Activated CD4-positive, CD25-positive, alpha-beta regulatory T cell treated with anti-CD3 and anti-CD28 coated beads, Interleukin-2, amount 50 U/mL, for 24 hours (primary cell): ENCODE measurements at places on chromosomes 3 and 15.

DNA sequence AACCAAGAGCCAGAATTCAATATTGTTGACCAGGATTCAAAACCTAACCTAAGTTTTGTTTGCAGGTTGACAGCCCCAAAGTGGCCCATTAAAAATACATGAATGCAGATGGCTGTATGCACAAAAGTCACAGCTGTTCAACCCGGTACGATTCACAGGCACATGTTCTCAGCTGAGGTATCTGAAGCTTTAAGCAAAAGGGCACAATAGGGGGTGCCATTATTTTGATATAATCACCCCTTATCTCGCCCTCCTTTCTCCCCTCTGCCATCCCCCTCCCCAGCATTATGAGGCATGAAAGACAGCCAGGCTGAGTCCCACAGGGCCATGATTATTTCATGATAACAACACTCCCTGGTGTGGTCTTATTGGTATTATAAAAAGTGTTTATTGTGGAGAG lies 264.9 kb downstream of the EBLN2 start:
- ATAC-seq = no peak

DNA sequence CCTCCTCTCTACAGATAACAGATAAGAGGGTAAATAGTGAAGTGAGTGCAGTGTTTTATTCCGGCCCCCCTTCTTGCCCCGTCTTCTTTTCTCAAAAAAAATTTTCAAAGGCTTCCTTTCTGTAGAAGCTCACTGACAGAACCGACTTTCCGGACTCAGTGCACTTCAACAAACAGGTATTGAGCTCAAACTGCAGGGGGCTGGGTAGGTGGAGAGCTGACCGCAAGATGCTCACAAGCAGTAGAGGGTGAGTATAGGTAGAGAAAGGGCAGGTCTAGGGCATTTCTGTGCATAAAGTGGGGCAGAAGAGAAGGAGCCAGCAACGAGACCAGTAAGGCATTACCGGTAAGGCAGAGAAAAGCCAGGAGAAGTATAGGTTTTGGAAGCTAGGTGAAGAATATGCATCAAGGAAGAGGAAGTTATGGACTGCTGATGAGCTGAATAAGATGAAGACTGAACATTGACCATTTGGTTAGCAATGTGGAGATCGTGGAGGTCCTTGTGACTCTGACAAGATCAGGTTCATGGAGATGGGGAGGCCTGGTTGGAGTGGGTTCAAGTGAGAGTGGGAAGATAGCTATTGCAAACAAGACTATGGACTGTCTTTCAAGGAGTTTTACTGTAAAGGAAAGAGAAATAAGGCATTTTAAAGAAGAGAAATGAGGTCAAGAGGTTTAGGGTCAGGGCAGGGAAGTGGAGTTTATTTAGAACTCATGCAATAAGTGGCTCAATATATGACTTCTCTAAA lies 97.4 kb downstream of the ST6GAL1 start:
- ATAC-seq = peak; percentile 37

DNA sequence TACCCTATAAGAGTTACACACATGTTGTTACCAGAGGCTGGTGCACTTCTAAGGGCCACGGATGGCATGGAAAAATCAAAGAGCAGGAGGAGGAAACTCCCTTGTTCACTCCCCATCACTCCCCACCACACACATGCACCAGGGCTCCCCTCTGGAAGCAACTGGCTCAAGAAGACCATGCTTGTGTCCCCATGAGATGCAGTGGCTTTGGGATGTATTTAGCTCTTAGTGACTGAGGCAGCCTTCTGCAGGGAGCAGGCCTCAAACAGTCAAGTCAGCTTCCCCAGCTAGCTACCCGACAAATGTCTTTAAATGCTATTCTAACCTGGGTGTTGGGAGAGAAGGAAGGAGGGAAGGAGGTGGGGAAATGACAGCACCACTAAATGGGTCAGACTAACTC lies 32.9 kb upstream of the RAD18 start:
- no peak for ATAC-seq

- no peak for ATAC-seq
Observed at GRCh38 chr3:177522051-177522450, 324.8 kb upstream of the TBL1XR1 start.

DNA sequence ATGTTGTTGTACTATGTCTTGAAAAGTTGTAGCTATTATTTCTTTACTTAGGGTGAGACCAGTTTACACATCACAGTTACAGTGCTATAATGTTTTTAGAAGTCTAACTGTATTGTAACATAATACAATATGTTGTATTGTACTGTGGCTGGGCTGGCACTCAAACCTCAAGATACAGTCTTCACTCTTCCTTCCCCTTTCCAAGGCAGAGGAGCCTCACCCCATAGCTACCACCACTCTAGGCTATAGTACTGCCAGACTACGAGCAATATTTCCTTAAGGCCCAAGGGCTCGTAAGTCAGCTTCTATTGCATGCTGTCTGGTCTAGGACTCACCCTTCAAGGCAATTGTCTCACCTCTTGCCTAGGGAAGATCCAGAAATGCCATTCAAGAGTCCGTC lies 597.7 kb downstream of the OTOL1 start:
- ATAC-seq = no peak

- ATAC-seq = peak; percentile 61
Observed at GRCh38 chr15:79948095-79948695, 22.8 kb downstream of the BCL2A1 start.

DNA sequence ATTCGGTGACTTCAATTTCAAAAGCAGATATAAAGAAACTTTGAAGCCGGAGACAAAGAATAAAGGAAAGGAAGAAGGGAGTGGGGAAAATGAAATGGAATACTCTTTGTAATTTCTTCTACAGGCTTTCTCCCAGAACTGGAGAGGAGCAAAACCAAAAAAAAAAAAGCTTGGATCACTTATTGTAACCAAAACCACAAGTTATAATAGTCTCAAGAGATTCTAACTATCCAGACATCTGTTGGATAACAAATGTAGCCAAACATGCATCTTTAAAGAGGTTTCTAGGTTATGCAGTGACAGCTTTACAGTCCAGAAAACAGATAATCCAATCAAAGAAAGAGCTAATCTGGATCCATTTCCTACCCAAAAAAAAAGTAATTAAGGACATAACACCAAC lies 36.2 kb downstream of the VGLL3 start:
- ATAC-seq = no peak
